ENCODE measurements at places on chromosomes 2 and 18.

DNA sequence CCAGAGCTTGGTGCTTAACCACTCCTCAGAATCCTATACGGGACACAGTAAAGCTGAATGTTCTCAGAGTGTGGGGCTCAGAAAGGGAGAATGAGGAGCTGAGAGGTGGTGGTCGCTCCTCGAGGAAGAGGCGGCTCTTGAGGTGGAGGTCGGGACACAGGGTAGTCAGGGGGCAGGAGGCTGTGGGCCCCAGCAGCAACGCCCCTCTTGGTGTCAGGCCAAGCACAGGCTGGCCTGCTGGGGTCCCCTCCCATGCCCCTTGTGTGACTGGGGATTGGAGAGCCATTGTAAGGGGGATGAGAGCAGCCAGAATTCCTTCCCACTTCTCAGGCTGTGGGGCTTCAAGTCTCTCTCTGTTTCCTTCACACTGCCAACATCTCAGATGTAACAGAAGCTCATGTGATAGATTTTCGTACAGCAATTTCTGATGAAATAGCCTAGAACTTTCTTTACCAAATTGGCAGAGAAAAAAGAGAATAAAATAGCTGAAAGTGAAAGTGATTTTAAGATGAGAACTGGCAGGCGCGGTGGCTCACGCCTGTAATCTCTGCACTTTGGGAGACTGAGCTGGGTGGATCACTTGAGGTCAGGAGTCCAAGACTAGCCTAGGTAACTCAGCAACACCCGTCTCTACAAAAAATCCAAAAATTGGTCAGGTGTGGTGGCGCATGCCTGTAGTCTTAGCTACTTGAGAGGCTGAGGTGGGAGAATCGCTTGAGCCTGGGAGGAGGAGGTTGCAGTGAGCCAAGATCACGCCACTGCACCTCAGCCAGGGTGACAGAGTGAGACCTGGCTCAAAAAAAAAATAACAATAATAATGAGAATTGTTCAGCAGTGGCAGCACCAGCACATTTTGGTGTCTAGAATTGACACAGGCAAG is 61.1 kb upstream of the RPL31 start:
- DNase-seq = peak; percentile 44

- no peak for DNase-seq
Observed at GRCh38 chr18:21277578-21277977, 35.5 kb downstream of the GREB1L start.

- no peak for DNase-seq
Observed at GRCh38 chr2:145495590-145495989, 975.7 kb upstream of the ZEB2 start.

DNA sequence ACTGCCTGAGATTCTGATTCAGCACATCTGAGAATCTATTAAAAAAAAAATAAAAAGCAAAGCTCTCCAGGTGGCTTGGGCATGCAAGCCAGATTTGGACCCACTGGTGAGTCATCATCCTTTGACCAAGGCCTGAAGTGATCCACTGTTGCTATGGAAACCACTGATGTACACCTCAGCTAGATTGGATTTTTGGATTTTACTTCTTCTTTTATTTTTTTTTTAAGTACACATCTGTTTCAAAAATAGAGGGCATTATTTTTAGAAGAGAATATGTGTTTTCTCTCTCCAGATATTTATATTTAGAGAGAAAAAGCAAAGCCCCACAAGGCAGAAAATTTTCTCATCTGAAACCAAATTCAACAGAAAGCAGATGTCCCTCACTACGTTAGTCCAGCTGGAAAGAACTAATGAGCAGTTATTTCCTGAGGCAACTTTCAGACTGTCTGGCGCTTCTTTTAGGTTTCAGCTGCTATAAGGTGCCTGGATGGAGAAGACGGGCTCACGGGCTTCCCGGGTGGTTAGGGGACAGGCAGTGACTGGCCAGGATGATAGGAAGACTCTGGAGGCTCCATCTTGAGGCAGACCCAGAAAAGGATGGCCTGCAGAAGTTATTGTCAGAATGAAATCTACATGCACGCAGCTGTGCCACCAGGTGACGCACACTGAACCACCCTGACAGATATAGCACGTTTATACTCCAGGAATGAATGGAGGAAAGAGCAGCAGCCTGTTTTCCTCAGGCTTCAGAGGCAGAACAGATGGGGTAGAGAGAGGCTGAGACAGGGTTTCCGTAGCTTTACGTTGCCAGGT is 50.5 kb downstream of the MRPL35 start:
- DNase-seq = peak; percentile 84

- DNase-seq = peak; percentile 39
Observed at GRCh38 chr2:165745916-165746315, 48.1 kb downstream of the GALNT3 start.

GRCh38 chr2:22894761-22895160 is 490.2 kb upstream of the KLHL29 start:
- DNase-seq = no peak

- no peak for DNase-seq
Observed at GRCh38 chr2:61784643-61785042, 69.2 kb downstream of the FAM161A start.

DNA sequence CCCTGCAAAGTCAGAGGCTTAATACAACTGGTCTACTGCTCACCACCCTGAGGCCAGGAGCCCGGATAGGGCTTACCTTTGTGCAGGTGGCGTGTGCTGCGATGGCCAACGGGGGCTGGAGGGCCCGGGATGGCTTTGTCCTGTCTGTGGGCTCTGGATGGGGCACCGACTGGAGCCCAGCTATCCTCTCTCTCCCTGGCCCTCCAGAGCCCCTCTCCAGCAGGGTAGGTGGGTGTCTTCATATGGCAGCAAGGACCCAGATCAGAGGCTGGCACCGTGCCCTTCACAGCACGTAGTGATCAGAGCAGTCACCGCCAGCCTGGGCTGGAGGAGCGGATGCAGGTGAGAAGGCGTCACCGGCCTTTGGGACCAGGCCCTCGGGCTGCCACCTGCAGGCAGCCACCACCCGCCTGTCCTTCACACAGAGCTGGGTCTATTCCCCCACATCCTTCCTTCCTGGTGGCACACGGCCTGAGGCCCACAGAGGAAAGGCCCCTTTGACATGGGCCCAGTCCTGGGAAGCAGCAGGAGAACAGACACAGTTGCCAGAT is 232.1 kb downstream of the EIPR1 start:
- DNase-seq = no peak

DNA sequence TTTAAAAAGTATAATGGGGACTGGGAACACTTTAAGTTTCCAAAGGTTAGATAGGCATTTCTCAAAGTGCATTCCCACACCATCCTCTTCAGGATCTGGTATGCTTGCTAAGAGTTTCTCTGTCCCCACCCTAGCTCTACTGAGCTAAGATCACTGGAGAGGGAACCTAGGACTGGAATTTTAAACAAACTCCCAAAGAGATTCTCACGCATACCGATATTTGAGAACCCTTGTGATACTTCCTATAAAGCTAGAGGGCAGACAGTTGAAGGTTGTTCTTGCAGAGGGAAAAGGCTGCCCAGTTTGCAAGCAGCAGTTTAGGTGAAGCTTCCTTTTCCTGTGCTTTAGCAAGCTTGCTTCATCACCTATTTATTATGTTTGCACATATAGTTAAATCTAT is 3.6 kb downstream of the CNRIP1 start:
- no peak for DNase-seq

DNA sequence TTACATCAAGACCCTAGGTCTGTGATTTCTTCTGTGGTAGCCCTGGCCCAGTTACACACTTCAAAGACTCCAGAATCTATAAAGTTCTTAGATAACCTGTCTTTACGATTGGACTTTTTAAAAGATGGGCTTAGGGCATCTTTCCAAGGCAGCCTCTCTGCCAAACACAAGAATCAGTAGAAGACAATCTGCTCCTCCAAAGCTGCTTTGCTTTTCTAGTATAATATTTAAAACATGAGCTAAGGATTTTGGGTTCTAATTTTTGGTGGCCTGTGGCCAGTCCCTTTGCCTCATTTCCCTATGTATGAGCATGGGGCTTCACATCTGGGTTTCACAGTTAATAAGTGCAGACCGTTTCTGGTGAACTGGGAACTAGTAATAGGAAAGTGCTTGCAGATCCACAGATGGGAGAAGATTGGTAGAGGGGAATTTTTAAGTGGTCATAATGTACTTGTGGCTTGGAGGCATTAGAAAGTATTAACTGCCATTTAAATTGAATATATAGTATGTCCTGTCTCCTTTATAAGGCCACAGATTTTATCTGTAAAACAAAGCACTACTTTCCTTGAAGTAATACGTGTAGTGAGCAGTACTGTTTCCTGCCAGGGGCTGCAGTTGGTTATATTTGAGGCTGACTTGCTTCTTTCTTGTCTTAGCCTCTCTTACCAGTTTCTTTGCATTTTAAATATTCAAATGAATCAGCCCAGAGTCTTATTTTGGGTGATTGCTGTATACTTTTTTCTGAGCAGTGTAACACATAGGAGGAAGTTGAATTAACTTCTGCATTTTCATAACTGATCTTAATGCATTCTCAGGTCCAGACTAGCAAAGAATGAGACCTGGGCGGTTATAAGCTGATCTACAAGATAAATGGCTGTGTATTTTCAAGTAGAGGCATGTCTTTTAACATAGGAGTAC is 1.5 kb downstream of the ARPC2 start:
- DNase-seq = peak; percentile 22

DNA sequence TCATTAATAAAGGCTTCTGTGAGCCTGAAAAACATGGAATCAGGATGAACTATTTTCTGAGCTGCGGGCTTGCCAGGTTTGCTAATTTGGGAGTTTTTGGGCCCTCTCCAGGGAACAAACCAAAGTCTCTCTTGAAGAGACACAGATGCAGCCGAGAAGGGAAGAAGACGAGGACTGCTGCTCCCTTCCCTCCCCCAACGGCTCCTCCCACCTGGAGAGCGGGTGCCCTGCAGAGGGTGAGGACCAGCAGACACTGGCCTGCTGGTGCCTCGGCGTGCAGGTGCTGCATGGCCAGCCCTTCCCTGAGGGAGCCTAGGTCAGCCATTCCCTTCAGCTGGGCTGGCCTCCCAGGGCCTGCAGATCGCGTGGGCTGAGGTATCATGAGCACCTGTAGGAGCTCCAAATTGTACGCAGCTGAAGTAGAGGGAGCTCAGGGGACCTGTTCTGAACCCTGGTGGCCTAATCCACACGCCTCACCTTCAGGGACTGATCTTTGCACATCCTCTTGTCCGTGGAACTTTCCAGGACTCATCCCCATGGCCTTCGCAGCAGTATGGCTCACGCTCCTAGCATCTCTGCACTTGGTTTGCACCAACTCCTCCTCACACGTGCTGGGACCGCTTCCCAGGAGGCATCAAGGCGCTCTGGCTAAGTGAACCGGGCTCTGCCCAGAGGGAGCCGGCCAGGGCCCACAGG is 19.5 kb downstream of the EMX1 start:
- no peak for DNase-seq

DNA sequence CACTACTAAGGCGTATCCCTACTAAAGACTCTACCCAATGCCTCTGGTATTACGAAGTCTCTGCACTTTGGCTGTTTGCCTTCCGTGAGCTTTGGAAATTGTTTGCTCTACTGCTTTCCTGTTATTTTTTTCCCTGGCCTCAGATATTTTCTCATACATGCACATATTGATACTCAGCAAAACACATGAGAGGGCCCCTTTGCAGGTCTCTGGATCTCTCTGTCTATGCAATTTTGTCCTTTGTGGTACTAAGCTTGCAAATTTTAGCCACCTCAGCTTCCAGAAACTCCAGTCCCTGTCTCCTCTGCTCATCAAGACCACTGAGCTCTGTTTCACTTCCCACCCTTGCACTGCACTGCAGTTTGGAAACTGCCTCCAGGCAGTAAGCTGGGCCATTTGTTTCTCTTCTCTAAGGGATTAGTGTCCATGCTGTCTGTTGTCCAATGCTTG is 46.6 kb downstream of the TAF1B start:
- peak; percentile 28 for DNase-seq

- DNase-seq = no peak
Observed at GRCh38 chr18:52160636-52161035, 179.4 kb upstream of the DCC start.

DNA sequence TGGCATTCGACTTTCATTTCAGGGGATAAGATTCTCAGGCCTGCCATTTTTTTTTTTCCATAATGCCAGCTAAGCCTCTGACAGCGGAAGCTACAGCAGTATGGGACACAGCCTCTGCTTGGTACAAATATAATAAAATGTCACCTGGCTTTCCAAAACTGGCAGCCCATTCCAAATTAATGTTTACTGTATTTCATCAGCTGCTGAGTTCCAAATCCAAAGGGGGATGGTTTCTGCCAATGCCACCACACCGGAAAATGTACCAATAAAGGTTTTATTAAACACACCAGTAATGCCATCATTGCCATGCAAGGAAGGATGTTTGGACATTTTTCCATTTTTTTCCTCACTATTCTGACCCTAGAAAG is 275.8 kb upstream of the CCDC68 start:
- no peak for DNase-seq

All from fibroblast of the aortic adventitia (primary cell).